ENCODE measurements at places on chromosomes 1 and 21. TPM values are rescaled to one million over a fixed set of nuclear protein-coding genes. Genes with fewer than 3 reads are reported as not detected.

- DNase-seq, result no peak
Measured at GRCh38 chr1:214854126-214854875, 228.2 kb upstream of the KCNK2 start.

GRCh38 chr1:67479146-67479891 is 49.1 kb upstream of the SERBP1 start:
- peak; percentile 7 for DNase-seq

- DNase-seq, result no peak
Measured at GRCh38 chr1:163263818-163264655, 57.7 kb upstream of the NUF2 start.

The SPRR2F gene
- not detected for total RNA-seq

The KIF2C gene
- 3.3 TPM for total RNA-seq

DNA sequence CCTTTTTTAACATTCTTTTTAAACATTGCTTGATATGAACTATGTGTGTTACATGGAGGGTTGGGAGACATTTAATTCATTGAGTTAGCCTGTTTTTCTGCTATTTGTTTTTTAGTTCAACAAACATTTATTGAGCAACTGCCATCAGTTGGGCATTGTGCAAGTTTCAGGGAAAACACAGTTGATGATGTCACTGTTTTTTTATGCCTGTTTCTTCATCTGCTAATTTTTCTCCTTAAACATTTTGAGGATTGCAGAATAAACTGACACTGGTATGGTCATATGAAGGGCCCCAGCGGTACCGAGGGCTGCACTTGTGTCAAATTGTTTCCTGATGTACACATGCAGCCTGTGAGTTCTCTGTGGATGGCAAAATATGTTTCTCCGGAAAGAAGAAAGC is 253.0 kb downstream of the FGGY start:
- peak; percentile 60 for DNase-seq

DNA sequence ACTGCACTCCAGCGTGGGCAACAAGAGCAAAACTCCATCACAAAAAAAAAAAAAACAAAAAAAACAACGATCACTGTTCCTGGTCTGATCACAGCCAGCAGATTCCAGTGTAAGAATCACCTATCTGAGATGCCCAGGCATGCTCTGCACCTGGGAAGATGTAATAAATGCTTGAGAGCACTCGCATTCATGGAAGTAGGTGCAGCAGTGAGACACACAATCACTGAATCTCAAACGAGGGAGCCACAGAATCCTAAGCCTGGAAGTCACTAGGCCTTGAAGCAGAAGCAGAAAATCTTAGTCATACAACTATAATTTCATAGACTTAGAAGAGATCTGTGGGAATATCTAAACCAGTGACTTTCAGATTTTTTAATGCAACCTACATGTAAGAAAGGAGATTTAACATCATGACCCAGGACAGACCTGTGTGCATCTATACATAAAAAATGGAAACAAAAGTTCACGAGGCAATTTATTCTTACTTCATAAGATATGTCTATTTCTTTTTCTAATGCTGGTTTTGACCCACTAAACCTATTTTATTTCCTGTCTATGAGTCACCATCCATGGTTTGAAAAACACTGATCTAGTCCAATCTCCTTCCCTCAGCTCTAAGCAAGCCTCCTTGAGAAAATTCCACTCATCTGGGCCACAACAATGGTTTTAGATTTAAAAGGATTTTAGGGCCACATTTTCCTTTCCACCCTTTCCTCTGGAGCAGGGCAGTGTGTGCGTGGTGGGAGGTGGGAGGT is 30.4 kb downstream of the RIMS3 start:
- DNase-seq, result no peak

- no peak for DNase-seq
Measured at GRCh38 chr1:219323426-219323825, 149.7 kb downstream of the LYPLAL1 start.

DNA sequence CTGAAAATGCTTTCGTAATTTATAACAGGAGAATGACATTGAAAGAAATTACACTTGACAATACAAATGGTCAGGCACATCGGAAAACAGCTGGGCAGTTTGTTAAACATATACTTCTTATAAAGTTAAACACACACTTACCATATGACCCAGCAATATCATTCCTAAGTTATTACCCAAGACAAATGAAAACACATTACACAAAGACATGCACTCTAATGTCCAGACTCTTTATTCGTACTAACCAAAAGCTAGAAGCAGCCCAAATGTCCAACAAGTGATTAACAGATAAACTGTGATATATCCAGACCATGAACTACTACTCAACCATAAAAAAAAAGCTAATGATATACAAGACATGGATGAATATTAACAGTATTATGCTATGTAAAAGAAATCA is 8.5 kb downstream of the AKT3 start:
- no peak for DNase-seq

- DNase-seq, result no peak
Measured at GRCh38 chr1:46772571-46772970, 26.3 kb upstream of the CYP4B1 start.

GRCh38 chr1:15475752-15476314 is at the start of gene CELA2B:
CELA2B (plus strand) TSS chr1:15476104; CDS start chr1:15476126, 22 bp downstream.
- no peak for DNase-seq

The MECR gene
- total RNA-seq, result 21.6 TPM

DNA sequence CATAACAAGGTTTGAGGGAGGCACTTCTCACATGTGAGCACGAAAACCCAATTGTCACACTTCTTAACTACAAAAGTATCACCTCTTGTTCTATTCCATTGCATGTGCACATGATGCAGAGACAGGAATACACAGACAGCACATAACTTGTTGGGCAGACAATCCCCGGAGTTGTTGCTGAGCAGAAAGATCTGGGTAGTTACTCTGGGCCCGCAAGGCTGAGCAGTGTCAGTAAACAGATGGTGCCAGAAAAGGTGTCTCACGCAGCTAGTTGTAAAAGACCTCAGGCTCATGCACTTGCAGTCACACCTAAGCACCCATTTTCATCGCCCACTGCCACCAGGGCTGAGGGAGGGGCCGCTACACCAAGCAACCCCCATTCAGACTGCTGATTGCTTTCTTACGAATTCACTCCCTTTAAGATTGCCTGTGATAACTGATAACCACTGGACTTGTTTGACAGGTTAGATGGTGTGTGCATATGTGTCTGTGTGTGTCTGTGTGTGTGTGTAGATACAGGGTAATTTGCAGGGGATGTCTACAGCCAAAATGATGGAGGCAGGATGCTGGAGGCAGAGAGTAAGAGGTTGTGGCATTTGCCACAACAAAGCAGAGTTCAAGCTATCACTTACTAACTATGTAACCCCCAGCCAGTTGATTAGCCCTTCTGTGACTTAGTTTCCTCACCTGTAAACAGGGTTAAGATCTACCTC is 4.2 kb downstream of the LGR6 start:
- DNase-seq, result no peak

DNA sequence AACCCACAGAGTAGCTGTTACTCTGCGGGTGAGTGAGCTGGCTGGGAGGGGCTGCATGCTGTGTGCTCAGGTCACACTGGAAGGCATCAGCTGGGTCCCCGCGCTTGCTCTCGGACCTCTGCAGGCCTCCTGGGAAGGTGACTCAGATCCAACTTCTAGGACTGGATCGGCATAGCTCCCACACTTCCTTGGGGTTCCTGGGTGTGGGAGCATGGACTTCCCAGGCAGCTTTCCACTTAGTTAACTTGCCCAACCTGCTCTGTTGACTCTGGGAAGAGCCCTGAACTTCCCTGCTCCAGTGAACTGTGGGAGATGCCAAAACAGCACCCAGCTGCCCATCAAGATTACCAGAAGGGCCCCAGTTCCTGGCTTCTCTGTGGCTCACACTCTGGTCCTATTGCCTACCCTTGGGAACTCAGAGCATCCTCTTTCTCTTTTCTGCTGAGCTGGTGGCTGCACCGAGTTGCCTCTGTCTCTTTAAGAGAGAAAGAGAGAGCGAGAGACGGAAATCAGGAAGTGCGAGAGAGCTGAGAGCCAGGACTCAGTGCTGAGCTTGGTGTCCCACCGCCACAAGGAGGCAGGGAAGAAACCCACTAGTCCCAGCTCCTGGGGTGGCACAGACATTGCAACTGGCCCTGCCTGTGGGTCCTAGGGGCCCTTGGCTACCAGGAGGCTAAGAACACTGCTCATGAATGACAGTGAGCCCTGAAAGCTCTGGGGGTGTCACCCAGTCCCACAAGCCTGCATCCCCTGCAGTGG is at the start of gene IKBKE:
Gene IKBKE, plus strand, starts transcription at position 544 of the 759 bp plus-strand sequence. CDS start 2,752 bp downstream, outside the sequence.
- no peak for DNase-seq

DNA sequence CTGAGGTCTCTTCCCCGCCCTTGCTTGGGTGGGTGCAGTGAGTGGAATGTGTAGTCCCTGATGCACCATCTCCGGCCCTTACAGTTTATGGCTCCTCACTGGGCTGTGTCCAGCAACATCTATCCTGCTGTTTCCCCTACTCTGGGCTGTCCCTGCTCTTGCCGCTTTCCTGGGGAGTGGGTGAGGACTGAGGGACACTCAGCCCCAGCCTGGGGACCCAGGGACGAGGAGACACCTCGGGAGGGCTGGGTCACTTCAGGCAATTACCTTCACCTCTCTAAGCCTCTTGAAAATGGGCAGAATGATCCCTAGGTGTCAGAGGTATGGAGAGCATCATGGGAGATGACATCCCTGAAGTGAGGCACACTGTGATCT is 13.6 kb upstream of the LRP8 start:
- no peak for DNase-seq

GRCh38 chr1:148309940-148310500 is 157.9 kb upstream of the NBPF11 start:
- no peak for DNase-seq

- DNase-seq, result no peak
Measured at GRCh38 chr1:214136324-214136919, 144.5 kb upstream of the SMYD2 start.

The KCNC4 gene
- total RNA-seq, result 2.9 TPM

- DNase-seq, result no peak
Measured at GRCh38 chr1:233791721-233792120, 112.8 kb upstream of the SLC35F3 start.
